CD4-positive, alpha-beta T cell treated with Interleukin-6 for 4 hours (primary cell): ENCODE measurements at places on chromosomes 3 and 15.
A peak's percentile ranks its signal among the peaks of the same experiment; 100 is the strongest.

DNA sequence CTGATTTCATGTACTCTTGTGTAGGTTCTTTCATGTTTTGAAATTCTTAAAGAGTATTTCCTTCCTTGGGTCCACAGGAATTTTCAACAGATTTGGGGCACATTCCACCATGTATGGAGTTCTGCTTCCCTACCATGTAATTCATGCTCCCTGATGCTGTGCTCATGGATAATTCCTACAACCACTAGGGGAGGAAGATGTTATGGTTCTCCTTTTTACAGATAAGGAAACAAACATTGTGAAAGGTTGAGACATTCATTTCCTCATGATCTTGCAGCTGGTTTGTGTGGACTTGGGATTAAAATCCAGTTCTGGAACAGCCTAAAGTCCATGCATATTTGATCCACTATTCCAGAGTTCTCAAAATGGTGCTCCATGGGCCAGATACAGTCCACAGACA lies 174.9 kb upstream of the FRMD4B start:
- DNase-seq: no peak

- DNase-seq: no peak
Observed at GRCh38 chr3:139201446-139202225, 142.2 kb upstream of the MRPS22 start.

DNA sequence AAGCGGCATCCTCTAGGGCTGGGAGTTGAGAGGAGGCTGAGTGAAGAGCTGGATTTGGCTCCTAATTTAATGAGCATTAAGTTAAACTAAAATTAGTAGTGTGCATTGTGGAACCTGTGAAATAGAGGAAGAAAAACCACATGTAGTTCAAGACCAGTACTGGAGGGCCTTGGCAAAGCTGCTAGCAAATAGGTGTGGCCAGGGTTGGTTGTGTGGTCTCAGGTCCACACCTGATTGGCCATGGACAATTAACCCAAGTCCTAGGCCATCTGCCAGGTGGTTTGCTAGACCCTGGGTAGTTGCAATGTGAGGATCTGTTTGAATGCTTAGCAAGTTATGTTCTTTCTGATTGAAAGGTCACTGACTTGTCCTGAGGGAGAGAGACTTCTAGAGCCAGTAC lies 275.5 kb downstream of the PDCD6IP start:
- DNase-seq: no peak

- no peak for DNase-seq
Observed at GRCh38 chr15:82554849-82555248, 14.6 kb upstream of the RPS17 start.

- no peak for DNase-seq
Observed at GRCh38 chr3:7461202-7461825, 600.4 kb downstream of the GRM7 start.

GRCh38 chr3:128222796-128223385 lies 69.6 kb downstream of the EEFSEC start:
- no peak for DNase-seq

DNA sequence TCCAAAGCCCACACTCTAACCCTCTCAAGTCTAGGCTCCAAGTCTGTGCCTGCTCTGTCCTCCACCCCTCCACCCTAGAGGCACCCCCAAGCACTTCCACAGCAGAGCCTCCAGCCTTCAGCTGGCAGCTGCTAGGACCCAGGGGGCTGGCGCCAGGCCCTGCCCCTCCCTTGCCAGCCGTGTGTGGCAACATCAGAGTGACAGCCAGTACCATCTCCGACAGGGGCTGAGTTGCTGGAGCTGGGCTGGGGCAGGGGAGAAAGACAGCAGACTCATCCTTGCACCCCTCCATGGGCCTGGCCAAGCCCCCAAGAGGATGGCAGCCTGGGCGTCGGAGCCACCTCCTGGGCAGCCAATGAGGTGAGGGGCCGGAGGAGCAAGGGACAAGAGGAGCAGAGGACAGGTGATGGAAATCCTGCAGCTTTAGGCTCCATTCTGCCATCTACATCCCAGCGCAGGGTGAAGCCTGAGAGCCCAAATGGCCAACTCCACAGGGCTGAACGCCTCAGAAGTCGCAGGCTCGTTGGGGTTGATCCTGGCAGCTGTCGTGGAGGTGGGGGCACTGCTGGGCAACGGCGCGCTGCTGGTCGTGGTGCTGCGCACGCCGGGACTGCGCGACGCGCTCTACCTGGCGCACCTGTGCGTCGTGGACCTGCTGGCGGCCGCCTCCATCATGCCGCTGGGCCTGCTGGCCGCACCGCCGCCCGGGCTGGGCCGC lies at the start of gene GPR62:
Gene GPR62 (plus strand): TSS at position 207 of the 718 bp plus-strand sequence. CDS start 272 bp downstream, at position 479.
- DNase-seq: no peak

GRCh38 chr15:25058080-25058785 lies 103.4 kb downstream of the SNRPN start:
- no peak for DNase-seq

DNA sequence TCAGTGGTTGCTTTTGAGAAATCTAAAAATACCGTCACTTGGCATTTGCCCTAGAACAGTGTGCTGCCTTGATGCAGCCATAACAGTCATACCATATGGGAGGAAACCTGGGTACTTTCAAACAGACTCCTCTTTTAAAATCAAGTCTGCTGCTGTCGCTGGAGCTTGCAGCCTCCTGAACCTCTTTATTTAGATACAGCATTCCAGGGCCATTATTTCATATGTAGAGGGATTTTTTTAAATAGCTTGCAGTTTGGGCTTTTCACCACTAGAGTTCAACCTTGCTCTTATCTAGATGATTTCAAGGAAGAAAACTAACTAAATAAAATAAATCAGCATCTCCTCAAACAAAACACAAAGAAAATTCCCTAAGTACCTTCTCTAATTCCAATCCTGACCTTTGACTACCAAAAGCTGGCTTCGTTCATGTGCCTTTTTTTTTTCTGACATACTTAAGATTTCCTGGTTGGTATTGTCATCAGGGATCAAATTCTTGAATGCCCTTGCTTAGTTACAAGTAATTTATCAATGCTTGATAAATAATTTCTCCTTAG lies 111.6 kb downstream of the KBTBD8 start:
- no peak for DNase-seq

- no peak for DNase-seq
Observed at GRCh38 chr3:63595221-63595620, 57.3 kb upstream of the SNTN start.

- no peak for DNase-seq
Observed at GRCh38 chr3:181009225-181009624, 19.7 kb upstream of the DNAJC19 start.

DNA sequence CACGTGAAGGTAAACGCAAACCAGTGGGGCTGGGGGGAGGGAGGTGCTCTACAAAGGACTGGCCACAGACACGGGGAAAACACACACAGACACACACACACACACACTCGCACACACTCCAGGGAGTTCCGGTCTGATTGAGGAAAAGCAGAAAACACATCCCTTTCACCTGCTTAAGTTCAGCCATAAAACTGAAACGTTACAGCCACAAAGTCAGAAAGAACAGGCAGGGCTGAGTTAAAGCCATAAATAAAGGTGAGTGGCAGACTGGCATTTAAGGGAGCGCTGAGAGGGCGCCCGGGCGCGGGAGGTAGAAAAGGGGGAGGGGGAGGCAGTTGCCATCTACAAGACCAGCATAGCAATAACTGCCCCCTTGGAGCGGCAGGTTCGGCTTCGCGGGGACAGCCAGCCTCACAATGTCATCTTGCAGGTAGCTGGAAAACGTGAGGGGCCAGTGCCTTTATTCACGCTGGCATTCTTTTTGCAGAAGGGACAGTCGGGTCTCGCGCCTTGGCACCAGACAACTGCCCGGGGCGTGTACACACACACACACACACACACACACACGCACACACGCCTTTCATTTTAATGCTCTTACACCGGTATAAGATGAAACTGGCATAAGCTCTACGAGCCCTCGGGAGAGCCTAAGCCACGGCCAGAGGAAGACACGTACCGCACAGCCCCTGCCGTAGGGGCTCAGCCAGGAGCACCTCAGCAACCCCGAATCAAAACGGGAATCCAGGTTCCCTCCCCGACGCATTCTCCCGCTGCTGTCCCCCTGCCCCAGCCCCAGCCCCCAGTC lies 866 bp downstream of the TNIK start:
- DNase-seq: peak; percentile 61

DNA sequence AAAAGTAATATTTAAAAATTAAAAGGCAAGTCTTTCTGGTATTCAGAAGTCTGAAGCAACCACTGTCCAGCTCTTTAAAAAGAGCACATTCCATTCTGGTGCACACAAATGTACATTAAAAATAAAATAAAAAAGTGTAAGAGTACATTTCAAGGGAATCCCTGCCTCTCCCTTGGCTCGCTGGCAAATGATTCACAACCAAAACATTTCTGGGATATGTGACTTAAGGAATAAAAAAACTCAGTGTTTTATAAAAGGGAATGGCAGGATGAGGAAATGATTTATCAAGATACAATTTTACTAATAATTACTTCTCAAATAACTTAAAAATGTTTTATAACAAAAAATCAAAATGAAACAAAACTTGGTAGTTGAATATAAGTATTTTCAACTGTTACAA lies 23.8 kb upstream of the ANXA2 start:
- no peak for DNase-seq

GRCh38 chr3:173096140-173096539 lies 44.9 kb downstream of the SPATA16 start:
- no peak for DNase-seq

GRCh38 chr3:142844339-142844977 lies 44.4 kb downstream of the PCOLCE2 start:
- DNase-seq: no peak

DNA sequence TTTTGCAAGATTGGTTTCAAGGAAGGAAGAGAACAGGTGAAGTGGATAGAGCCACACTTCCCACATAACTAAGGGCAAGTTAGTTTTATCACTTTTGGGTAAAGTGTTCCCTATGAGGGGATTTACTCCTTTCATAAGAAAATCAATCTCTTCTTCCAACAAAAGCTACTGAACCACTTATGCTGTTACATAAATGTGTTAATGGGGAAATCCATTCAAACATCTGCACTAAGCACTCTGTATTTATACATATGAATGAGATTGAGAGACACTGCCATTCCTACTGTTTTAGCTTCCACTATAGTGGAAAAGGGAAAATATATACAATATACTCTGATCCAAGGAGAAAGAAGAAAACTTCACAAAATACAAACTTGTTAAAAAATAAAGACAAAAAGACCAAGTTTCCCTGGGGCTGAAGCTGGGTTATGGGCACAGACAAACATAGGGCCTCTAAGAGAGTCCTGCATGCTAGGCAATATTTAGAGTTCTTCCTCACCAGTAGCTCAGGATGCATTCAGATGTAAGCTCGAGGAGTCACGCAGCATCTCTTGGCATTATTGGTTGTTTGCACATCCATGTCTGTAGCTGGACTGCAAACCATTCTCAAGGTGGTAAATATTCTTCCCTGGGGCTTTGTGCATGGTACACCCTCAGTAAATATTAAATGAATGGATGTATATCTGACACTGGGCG lies 454.2 kb downstream of the FGF12 start:
- DNase-seq: no peak

- DNase-seq: no peak
Observed at GRCh38 chr15:42456531-42456930, 34.4 kb downstream of the ZNF106 start.

DNA sequence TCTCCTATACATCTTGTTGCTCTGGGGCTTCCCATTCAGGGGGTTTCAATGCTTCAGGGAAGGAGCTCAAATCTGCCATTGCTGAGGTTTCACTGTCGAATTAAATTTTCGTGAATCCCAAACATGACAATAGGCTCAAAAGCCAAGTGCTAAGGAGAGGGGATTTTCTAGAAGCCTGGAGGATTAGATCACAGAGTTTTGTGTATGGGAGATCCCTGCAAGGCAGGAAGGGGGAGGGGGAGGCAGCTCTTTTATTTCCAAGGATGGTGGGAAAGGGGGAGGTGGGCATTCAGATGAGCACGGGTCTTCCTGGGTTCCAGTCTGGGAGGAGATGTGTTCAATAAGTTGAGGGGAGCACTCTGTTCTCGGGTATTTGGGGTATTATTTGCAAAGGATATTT lies 69.9 kb upstream of the DLG1 start:
- DNase-seq: no peak

GRCh38 chr3:32398531-32398930 lies 6.9 kb downstream of the CMTM7 start:
- DNase-seq: no peak

- no peak for DNase-seq
Observed at GRCh38 chr3:70245746-70246525, 66.5 kb downstream of the MDFIC2 start.

GRCh38 chr15:78001656-78002055 lies 75.9 kb downstream of the TBC1D2B start:
- DNase-seq: no peak

DNA sequence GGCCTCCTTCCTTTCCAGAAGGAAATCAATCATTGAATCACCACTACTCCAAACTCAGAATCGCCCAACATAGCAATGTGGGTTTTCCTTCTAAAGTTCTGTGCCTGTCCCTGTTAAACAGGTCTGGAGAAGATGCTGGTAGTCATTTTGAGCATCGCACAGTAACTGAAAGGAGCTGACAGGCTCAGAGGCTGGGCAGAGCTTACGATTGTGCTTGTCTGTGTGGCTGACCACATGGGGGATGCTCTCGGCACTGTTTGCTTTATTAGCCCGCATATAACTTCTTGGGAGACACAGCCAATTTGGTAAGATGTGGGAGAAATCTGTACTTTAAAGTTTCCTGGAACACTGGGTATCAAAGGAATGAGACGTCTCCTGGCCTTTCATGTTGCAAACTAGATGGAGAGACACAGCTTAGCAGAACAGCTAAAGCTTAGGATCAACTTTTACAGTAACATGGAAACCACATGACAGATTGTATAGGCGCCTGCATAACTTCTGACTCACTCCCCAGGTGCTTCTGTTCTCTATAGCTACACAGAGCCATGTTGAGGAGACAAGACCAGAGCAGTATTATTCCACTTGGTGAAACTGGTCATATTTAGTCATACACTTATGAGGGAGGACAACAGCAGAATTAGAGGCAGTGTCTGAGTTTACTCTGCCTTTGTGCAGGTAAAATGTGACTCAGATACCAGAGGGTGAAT lies 374.1 kb downstream of the RORA start:
- peak; percentile 15 for DNase-seq

GRCh38 chr3:108251265-108251664 lies 29.0 kb upstream of the IFT57 start:
- DNase-seq: no peak

DNA sequence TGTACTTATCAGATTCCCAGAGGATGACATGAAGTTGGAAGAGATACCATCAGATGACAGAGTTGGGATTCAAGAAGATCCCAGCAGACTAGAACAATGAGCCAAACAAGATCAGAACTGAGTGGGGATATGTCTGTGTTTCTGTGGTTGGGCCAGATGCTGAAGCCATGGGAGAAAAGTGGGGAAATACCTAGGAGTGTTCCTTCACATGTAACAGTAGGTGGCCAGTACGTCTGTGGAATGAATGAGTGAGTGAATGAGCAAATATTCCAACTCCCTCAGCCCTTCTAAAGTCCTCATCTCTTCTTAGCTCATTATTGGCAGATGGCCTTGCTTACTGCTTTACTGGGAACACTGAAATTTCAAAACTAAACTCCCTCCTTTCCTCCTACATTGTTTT lies 32.2 kb upstream of the GREM1 start:
- no peak for DNase-seq

DNA sequence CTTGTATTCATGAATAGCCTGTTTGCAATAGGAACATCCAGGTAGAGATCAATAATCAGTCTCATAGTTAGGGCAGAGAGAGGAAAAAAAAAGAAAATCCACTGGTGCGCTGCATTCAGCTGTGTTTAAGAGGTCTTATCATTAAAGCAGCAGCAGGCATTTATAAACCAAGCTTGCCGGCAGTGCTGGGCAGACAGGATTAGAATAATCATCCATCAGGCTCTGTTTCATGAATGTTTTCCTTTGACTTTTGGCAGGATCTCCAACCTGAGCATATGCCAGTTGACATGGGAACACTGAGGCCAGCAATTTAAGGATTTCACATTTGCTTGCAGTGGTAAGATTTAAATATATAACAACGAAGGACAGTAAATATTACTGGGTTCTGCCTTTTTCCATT lies 305.2 kb upstream of the SEMA6D start:
- no peak for DNase-seq
